ENCODE measurements at places on chromosomes 5 and 9.
A peak's percentile ranks its signal among the peaks of the same experiment; 100 is the strongest.

DNA sequence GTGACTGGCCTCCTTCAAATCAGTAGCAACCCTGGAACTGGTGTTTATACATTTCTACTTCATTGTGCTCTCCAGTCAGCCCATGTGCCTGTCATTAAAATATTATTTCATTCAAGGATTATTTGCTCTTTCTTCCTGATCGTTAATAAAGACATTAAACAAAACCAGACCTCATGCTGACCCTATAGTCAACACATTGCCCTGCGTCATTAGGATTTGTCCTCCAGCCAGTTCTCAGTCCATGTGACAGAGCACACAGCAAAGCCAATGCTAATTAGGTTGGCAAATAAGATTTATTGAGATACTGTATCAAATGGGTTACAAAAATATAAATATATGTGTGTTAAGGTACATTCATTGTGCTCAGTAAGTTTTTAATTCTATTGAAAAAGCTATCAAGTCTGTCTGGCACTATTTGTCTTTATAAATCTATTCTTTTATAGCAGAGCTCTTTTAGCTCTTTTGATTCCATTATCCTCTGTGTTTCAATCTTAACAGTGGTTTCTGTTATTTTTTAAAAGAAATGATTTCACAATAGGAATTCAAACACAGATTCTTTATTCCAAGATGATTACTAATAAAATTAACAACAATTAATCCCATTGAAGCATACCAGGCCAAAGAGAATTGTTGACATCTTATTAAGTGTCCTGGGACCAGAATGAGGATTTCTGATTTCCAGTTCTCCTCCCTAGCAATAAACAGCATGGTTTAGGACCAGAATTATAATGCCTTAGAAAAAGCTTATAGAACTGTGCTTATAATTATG is 209.4 kb upstream of the RGMB start:
- DNase-seq: no peak

DNA sequence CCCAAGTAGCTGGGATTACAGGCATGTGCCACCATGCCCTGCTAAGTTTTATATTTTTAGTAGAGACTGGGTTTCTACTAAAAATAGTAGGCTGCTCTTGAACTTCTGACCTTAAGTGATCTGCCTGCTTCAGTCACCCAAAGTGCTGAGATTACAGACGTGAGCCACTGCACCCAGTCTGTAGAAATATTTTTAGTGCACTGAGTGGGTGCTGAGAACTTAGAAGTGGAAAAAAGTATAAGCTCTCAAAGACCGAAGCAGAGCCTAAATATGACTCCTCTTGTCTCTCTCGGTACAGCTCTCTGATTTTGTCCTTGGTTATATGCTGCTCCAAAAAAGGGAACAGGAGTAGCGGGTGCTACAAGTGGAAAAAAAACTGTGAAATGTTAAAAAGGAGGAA is 353.8 kb upstream of the IZUMO3 start:
- DNase-seq: no peak

- no peak for DNase-seq
These were observed 586.0 kb upstream of the BRINP1 start for GRCh38 chr9:119955276-119955675.

GRCh38 chr5:179755022-179755421 is 22.4 kb downstream of the MAML1 start:
- no peak for DNase-seq

DNA sequence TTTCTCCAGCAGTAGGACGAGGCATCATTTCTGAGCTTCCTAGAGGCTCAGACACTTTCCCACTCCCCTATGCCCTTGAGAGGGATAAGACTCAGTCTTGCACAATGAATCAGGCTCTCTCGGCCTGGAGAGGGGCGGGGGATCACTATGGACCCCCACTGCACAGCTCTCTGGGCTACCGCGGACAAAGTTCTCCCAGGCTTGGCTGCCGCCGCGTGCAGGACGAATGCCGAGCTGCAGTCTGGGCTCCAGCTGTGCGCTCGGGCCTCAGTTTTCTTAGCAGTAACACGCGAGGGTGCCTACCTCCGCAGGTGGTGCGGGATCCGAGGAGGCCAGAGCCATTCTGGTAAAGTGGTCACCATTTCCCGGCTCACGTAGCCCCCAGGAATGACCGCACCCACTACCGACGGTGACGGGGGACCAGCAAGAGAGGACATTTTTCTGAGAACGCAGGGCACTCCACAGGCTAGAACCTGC is 3.4 kb upstream of the MYORG start:
- no peak for DNase-seq

DNA sequence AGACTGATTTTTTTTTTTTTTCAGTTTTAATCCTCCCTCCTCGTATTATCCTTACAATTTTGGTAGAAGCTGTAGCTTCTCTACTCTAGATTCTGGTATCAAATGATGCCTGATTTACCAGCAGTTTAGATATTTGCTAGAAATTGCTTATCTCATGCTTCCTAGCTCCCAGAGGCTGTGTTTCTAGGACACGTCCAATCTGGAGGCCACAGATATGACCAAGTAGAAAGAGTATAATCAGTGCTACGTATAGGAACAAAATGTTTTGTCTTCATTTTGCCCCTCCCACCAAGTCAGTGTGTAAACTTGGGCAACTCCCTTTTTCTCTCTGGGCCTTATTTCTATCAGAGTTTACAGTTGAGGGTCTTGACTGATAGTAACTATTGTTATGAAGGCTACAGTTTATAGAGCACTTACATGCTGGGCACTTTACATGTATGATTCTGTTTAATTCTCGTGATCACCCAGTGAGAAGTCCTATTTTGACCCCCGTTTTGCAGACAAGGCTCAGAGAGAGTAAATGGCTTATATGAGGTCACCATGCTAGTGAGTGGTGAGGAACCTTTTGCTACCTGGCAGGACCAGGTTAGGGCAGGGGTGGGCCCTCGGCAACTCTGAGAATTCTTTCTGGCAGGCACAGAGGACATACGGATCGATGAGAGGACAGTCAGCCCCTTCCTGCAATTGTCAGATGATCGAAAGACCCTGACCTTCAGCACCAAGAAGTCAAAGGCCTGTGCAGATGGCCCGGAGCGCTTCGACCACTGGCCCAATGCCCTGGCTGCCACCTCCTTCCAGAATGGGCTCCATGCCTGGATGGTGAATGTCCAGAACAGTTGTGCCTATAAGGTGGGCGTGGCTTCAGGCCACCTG is 7.6 kb downstream of the HDHD3 start:
- DNase-seq: no peak

- DNase-seq: no peak
These were observed 75.4 kb upstream of the SELENOP start for GRCh38 chr5:42887097-42887496.

GRCh38 chr5:80834710-80835109 is 125.5 kb upstream of the RASGRF2 start:
- no peak for DNase-seq

DNA sequence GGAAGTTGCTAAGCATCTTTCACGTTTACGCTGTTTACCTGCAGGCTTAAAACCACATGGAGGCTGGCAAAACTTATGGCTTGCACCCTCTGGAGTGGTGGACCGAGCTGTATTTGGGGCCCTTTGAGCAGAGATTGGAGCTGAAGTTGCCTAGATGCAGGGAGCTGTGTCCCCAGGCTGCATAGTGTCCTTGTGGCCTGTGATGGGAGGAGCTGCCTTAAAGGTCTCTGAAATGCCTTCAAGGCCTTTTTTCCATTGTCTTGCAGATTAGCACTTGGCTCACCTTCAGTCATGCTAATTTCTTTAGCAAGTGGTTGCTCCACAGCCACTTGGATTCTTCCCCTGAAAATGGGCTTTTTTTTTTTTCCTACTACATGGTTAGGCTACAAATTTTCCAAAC is 81.5 kb upstream of the CHD1 start:
- no peak for DNase-seq

DNA sequence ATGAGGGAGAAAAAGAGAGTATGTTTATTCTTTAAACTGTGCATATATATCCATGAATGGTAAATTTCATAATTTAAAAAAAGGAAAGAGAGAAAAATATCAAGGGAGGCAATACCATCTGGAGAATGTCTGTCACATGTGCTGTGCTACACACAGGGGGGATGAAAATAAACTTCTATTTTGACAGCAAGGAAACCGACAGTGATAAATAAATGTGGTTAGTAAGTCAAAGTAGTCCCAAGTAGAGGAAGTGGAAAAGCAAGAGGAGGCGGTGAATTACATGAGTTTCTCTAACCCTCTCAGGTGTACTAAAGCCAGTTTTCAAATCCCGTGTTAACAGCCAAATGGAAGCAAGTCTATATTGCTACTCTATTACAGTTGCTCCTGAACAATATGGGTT is 83.3 kb downstream of the ICE1 start:
- no peak for DNase-seq

GRCh38 chr9:37683531-37684371 is 33.0 kb downstream of the FRMPD1 start:
- no peak for DNase-seq

GRCh38 chr9:90000925-90001324 is 396.1 kb downstream of the GADD45G start:
- DNase-seq: no peak

DNA sequence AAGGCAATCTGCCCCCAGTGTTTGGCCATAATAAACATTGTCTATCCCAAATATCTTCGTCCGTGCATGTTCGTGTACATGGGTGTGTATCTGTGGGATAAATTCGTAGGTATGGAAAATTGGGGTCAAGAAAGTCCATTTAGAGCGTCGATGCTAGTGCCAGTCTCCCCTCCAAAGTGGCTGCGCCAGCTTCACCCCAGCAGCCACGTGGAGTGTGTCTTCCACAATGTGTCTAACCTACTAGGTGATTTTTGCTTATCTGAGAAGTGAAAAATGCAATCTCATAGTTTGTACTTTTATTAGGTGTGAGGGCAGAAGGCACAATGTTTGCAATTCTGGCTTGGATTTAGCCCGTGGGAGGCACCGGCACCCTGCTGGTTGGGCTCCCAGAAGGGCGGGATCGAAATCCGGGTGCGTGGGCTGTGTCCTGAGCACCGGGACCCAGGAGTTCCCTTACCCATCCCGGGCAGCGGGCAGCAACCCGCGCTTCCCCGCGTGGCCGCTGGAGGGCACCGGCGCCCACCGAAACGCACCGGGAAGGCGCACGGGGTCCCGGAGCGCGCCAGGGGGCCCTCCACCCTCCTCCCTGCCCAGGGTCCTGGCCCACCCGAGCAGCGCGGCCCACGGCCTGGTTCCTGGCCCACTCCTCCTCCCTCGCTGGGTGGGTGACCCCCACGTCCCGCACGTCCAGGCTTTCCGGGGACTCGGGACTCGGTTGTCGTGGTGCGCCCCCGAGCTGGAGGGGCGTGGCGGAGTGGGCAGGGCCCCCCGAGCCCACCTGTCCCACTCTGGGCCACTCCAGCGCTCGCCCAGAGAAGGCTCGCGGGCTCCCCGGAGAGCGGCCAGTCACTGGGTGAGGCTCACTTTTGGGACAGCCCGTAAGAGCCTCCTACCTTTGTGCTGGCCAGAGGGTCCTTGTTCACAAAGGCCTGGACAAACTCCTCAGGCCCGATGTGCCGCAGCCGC is 55.4 kb upstream of the RNF130 start:
- DNase-seq: no peak

DNA sequence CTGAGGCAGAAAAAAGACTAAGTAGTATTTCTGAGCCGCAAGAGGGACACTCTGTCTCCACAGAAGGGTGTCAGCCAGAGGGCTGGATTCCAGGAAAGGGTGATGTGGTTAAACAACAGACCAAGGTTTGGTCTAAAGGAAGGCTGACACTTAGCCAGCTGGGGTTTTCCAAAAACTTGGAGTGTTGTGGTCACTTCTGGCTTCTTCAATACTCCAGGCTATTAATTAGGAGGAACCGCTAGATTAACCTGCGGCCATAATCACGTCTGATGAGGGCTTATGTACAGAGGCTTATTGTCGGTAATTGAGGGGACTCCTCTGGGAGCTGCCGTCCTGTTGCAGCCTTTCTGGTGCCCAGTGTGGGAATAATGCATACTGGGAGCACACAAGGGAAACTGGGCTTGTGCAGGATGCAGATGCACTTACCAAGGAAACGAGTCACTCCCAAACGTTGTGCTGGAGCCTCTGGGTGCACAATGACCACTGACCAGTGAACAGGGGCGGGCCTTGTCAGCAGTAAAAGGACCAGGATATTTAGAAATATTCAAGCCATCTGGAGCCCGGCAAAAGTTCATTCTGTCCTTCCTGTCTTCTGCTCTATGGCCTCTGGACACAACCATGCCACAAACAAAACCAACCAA is 70.2 kb upstream of the TUT7 start:
- no peak for DNase-seq

GRCh38 chr5:159214486-159215271 is 5.3 kb upstream of the RNF145 start:
- DNase-seq: no peak

DNA sequence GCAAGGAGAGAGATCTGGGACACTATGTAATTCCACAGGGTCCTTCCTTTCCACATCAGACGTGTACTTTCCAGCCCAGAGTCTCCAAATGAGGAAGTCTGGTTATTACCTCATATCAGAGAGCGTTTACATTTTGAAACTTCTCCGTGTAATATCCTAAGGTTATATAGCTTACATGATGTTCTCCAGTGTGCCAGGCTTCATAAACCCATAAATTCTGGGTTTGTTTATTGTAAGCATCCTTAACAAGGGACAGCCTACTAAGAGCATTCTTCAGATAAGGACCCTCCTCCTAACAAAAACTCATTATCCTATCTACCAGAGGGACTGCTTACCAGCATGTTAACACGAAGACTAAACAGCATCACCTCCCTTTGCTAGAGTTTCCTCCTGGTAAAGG is 17.9 kb downstream of the SRFBP1 start:
- DNase-seq: no peak

- DNase-seq: no peak
These were observed 110.1 kb downstream of the ERCC6L2 start for GRCh38 chr9:95985440-95986055.

- no peak for DNase-seq
These were observed 102.3 kb downstream of the APBA1 start for GRCh38 chr9:69569738-69570451.

DNA sequence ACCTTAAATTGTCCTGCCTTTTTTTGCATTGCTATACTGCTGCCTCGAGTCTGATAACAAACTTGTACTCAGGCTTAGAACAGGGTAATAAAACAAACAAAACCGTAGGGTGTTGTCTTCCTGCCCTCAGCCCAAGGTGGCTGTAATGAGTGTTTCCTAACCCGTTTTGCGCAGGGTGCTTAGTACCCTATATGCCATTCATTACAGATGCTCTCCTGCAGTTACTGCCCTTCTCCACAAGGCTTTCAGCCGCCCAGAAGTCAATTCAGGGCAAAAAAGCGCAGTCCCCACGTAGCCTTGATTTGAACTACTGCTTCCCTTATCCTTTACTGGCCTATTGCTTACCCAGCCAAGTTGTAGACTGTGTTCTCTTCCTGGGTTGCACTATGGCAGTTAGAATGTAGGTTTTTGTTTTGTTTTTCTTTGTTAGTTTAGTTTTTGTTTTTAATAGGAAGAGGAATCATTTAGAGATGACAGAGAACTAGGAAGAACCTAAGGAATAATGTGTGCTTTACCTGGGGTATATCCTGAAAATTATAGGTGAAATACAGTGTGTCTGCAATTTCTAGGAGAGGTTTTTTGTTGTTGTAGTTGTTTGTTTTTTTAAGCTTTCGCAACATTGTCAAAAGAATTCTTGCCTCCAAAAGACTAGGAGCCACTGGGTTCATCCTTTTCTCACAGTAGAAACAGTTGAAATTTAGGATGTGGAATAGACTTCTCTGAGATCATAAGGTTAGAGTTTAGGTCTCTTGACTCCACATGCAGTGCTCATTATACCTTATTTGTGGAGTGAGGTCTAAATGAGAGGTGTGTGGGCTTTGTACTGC is 1.3 kb downstream of the HMGXB3 start:
- DNase-seq: peak; percentile 44

Measured in activated effector memory CD4-positive, alpha-beta T cell treated with Interleukin-2 at 50 U/mL for 16 hours (primary cell).